ENCODE measurements at places on chromosomes 12 and 14.
A peak's percentile ranks its signal among the peaks of the same experiment; 100 is the strongest.

DNA sequence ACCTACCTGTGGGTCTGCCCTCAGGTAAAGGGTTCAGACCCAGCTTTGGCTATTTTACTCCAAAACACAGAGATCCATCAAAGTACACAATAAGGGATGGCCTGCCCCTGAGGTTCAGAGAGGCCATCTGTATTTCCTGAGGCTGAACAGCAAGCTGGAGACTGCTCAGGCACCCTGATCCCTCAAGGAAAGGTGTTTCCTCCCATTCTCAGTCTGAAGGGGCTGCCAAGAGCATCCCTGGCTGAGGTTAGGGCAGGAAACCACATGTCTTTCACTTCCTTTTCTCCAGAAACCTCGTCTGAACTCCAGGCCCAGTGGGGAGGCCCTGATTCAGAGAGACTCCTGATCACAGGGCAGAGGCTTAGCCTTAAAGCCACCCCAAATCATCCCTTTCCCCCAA lies 1.5 kb downstream of the RILPL1 start:
- DNase-seq: no peak

- DNase-seq: no peak
These were observed 218.9 kb downstream of the ITPR2 start for GRCh38 chr12:26614011-26614616.

DNA sequence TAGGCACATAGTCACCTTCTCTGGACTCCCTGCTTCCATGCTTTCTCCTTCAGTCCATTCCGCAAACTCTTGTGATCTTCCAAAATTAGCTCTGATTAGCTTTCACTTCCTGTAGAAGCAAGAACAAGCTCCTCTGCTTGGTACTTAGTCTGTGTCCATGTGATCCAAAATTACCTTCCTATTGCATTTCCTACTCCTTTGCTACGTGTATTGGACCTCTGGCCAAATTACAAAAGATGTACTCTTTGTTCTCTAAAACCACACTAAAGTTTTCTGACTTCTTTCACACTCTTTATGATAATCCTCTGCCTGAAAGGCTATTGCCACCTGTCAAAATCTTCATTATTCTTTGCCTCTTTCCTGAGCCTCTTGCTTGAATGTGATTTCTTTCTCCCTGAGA lies 786 bp upstream of the TSFM start:
- DNase-seq: no peak

- no peak for DNase-seq
These were observed 112.4 kb upstream of the SLC38A4 start for GRCh38 chr12:46938071-46938678.

DNA sequence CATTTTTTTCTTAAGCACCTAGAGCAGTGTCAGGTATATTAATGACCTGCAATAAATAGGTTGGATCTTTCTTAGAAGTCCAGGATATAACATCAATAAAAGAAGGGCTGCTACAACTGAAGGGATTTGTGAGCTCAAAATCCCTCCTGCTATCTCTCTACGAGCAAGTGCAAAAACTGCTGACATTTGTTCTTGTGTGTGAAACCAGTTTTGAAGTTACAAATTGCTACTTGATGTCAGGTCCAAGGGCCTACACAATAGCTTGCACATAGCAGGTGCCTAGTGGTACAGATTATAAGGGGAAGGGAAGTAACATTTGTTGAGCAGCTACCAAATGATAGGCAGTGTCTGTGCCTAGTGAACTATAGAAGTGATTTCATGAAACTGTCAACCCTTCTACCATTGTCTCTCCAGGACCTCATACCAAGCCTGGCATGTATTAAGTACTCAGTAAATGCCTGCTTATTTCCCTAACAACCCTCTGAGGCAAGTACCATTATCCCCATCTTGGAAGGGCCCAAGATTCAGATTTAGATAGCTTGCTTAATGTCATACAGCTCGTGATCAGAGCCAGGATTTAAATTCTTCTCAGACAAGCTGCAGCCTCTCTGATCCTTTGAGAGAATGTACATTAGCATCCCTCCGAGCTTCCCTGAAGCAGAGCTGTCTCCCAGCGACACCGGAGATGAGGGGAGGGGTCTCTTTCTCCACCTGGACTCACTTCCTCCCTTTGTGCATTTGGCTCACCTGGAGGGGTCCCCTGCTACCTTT lies 300.3 kb downstream of the ZFP36L1 start:
- no peak for DNase-seq

- no peak for DNase-seq
These were observed 34.3 kb downstream of the CCNK start for GRCh38 chr14:99515301-99516155.

DNA sequence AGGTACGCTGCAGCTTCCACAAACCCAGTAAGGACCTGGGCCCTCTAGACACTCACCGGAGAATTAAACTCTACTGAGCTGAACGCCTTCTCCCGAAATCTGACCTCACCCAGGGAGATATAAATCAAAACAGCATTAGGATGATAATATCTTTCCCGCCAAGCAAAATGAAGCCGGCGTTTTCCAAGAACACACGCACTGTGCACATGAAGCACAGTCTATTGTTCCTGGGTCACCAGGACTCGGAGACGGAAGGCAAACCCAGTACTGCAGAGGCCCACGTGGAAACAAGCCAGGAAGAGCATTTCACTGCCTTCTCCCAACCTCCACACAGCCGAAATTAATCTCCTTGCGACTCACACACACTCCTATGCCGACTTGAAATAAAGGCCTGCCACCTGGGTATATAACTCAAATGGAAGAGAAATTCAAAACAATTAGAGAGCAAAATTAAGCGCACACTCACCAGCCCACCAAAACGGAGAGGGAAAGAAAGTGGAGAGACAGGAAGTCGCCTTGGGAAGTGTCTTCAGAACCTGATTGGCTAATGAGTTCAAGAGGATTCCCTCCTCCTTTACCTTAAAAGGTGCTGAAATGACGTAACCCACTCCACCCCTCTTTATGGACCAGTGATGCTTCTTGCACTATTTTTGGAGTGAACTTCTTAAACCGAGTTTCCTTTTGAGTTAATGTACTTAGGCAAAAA lies at the start of gene CCNB1IP1:
CCNB1IP1 (minus strand) TSS at position 492 of the 706 bp plus-strand sequence. CDS start 16,756 bp downstream, outside the sequence.
- DNase-seq: peak; percentile 39

GRCh38 chr12:51383269-51383905 lies 7.8 kb downstream of the GALNT6 start:
- DNase-seq: no peak

DNA sequence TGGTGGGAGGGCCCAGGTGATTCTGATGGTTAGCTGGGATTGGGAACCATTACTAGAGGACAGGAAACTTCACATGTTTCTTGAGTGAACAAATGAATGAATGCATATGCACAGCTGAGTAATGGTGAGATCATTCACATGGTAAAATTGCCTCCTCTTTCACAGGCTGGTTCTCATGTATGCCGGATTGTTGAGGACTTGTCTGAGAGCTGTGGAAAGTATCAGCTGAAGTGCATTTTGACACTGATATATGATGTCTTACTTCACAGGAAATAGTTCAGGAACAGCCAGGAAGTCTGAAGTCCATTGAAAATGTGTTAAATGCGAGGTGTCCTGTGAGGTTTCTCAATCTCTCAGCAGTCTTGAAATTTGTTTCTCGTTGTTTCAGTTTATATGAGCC lies 77.6 kb upstream of the DACT1 start:
- DNase-seq: no peak

DNA sequence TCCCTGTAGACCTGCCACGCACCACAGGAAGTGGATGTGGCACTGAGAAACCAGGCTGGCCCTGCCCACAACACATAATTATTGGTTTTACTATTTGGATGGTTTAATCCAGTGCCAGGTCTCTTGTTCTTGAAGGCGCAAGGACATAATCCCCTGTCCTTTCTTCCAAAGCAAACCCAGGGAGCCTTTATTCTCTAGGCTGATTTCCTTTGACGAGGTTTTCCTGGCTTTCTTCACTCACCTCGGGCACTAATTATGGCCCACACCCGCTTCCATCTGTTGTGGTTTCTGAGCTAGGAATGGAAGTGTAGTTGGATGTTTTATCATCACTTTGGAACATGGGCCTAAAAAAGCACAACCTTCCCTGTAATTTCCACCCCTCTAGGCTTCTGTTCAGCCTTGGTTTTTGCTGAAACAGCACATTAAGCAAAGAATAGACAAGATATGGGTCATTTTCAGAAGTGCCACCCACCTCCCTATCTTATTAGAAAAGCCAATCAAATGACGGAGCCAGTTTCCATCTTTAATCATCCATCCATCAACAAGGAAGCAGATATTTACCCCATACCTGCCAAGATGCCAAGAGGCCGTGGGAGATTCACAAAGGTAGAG lies 73.9 kb downstream of the PPP1R36 start:
- no peak for DNase-seq

- no peak for DNase-seq
These were observed 16.2 kb upstream of the RNASE1 start for GRCh38 chr14:20818861-20819260.

- DNase-seq: no peak
These were observed 425.0 kb downstream of the NPAS3 start for GRCh38 chr14:33363682-33364081.

DNA sequence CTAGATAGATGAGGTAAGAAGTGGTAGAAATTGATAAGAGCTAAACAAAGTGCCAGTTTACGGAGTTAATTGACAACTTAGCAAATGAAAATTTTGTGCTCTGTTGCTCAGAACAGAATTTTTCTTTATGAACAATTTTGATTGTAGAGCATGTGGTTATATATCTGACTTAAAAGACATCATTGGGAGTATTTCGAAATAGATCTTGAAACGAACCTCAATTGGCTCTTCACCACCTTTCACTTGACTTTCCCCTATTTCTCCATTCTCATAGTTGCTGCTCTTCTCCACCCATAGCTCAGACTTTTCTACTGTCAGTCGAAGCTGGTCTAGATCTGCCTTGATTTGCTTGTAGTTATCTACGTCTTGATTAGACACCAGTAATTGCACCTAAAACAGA lies 212.1 kb downstream of the ITPR2 start:
- DNase-seq: no peak

DNA sequence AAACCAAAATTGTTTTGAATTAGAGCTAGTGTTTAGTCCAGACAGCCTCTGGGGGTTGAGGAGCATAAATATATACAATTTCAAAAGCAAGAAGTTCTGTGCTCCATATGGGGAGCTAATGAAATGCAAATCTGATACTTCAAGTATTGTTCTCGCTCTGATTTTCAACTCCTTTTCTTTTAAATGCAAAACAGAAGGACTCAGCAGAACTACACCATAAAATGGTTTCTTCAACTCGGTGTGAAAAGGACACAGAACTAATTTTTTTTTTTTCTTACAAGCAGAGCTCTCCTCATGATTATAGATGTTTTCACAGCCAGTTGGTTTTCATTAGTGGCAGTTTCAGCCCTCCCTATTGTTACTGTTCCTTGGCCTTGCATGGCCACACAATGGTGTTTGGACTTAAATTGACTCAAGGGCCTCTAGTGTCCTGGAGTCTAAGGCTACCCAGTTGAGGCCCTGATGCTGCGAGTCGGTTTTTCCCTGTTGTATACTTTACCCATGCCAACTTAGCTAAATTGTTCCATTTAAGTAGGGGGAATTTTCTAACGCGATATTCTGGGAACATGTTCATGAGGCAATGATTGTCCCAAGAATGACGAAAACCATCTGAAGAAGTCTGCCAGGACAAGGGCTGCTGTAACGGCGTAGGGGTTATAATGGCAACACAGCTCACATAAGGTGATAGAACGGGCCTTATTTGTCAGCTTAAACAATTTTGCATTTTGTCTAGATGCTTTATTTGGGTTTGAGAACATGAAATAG lies 120.3 kb downstream of the GPR135 start:
- DNase-seq: no peak

All from activated CD4-positive, CD25-positive, alpha-beta regulatory T cell treated with anti-CD3 and anti-CD28 coated beads, Interleukin-2, amount 50 U/mL, for 16 hours (primary cell).